ENCODE measurements at places on chromosomes 3 and 15. TPM values are rescaled to one million over a fixed set of nuclear protein-coding genes. Genes with fewer than 3 reads are reported as not detected.

DNA sequence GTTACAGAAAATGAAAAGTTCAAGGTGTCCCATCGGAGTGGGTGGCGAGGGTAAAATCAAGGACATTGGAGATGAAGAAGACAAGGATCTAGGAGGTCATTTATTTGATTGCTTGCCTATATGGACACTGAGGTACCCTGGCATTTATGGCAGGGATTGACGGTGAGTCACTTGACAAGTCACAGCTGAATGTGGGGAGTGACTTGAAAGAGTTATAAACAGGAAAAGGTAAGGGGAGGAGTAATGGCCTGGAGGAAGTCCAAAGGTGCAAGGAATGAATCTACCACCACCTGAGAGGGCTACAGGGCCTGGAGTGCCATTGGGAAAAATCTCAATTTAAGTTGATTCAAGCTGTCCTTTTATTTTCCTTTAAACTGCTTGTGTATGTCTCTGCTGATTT lies 11.8 kb upstream of the SGO1 start:
- DNase-seq, result no peak

Gene DNAH12
- total RNA-seq, result 0.80 TPM

- DNase-seq, result peak; percentile 59
Observed at GRCh38 chr15:101266034-101266433, 11.3 kb downstream of the SELENOS start.

Gene SNRK
- 127 TPM for total RNA-seq

Gene ILDR1
- not detected for total RNA-seq

Gene P2RY12
- total RNA-seq, result 27.1 TPM

GRCh38 chr3:190375246-190375645 lies 12.7 kb upstream of the CLDN16 start:
- DNase-seq, result no peak

All from sciatic nerve (tissue), 2 donors.